Hippocampal formation (tissue), 2 donors: ENCODE measurements at places on chromosomes 2 and 18.

DNA sequence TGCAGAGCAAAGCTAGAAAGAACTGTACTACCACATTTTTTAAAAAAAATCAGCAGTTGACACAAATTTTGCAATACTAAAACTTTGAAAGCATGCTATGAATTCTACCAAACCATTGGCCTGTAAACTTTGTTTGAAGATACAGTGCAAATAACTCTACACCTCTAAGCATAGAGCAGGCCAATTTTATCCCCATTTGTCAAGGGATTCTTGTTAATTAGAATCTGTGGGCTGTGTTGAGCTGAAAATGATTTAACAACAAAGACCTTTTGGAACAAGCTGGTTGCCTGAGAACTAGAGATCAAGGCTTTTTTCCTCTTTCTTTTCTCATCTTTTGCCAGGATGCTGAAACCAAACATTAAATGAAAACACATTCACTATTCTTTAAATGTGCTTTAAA lies 886.0 kb upstream of the CDH2 start:
- no peak for DNase-seq

GRCh38 chr18:75802681-75803080 lies 375.2 kb upstream of the SMIM21 start:
- DNase-seq: no peak

- DNase-seq: no peak
These were observed 70.3 kb downstream of the CERKL start for GRCh38 chr2:181586569-181587081.

DNA sequence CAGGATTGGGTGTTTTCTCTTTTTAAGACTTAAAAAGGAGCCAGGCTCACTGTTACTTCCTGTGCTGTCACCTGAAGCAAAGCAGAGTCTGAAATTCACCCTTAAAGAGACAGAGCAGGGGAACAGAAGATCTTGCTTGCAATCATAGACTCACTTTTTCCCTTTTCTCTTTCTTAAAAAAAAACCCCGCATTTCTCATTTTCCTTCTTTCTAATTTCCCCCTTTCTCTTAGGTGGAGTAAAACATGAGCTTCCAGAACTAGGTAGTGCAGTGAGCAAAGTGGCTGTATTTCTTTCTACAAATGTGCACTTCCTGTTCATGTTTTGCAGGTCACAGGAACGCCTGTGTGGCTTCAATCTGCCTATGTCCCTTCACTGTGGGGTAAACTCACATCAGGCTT lies 381.2 kb downstream of the LPIN1 start:
- DNase-seq: no peak

DNA sequence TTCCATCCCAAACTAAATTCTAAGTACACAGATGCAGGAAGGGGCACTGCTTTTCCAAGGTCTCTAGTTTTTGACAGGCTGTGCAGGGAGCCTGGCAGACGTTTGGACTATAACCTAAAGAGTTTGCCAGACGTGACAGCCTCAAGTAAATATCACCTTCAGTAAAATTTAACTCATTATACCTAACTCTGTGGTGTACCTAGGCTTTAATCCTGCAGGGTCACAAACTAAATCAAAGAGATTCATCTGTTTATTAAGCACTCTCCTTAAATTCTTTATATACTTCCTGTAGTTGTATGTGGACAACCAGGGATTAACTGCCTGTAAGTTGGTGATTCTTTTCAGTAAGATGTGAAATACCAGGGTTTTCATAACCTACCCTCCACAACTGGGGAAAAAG lies 92.9 kb downstream of the ACVR1 start:
- no peak for DNase-seq

GRCh38 chr2:162885281-162886070 lies 46.9 kb upstream of the KCNH7 start:
- DNase-seq: no peak
